ENCODE measurements at places on chromosomes 7 and 10.

GRCh38 chr10:66843396-66843795 lies 82.4 kb upstream of the LRRTM3 start:
- no peak for DNase-seq

DNA sequence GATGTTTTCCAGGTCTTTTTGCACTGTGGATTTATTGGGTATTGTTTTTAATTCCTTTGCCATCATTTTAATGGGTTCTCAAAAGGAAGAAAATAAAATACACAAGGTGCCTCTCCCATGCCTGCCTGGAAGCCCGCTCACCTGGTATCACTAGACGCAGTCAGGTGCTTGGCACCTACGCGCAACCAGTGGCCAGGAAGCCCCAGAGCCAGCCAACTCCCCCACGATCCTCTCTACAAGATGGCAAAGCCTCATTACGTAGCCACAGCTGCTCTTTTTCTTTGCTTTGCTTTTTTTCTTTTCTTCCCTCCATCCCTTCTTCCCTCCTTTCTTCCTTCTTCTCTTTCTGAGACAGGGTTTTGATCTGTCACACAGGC lies 34.3 kb downstream of the BAIAP2L1 start:
- no peak for DNase-seq

GRCh38 chr7:33950047-33950714 lies 44.8 kb downstream of the BMPER start:
- DNase-seq: no peak

DNA sequence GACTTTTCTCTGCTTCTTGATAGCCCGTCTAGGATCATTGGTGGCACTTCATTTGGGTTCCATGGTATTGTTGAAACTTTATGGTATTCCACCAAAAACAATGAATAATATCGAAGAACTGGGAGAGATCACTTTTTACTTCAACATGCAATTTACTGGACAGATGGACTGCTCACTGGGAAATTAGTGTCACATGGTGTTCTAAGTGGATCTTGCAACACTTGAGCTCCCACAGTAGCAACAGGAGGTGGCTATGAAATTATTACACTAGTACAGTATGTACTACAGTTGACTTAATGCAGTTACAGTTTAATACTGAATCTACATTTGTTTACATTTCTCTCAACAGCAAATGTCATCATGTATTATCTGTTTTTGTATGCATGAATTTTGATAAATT lies 997.3 kb downstream of the REEP3 start:
- DNase-seq: no peak

GRCh38 chr10:104045151-104046089 lies 40.3 kb downstream of the COL17A1 start:
- no peak for DNase-seq

DNA sequence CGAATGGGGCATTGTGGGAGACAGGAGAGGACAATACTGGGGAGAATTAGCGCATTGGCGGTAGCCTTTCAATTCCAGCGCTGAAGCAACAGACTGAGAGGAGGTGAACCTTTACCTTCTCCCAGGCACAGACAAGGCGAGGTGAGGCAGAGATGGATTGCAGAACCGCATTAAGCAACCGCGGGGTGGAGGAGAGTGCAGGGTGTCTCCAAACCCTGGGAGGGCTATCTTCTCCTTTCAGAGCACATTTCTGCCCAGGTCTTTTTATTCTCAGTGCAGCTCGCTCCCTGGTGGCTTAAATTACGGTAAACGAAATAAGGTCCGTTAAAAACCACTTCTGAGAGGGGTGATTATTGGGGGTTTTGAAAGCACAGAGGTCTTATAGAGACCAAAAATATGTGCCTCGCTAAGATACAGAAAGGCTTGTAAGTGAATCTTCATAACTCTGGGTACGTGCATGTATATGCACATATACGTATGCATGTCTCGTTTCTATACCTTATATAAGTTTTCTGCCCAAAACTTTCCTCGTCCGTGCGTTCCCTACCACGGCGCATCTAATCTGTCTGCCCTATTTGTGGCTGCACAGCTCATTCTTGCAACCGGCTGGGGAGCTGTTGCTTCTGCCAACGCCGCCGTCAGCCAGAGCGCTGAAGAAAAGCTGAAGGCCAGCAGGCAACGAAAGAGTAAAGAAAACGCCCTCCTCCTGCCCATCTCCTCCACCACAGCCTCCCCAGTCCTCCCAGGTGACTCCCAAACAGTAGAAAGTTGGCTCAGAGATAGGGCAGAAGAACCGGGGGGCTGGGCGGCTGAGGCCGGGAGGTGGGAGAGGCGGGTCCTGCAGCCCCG lies 895 bp upstream of the ZNF804B start:
- DNase-seq: no peak

GRCh38 chr10:81704596-81704995 lies 170.4 kb upstream of the NRG3 start:
- DNase-seq: no peak

DNA sequence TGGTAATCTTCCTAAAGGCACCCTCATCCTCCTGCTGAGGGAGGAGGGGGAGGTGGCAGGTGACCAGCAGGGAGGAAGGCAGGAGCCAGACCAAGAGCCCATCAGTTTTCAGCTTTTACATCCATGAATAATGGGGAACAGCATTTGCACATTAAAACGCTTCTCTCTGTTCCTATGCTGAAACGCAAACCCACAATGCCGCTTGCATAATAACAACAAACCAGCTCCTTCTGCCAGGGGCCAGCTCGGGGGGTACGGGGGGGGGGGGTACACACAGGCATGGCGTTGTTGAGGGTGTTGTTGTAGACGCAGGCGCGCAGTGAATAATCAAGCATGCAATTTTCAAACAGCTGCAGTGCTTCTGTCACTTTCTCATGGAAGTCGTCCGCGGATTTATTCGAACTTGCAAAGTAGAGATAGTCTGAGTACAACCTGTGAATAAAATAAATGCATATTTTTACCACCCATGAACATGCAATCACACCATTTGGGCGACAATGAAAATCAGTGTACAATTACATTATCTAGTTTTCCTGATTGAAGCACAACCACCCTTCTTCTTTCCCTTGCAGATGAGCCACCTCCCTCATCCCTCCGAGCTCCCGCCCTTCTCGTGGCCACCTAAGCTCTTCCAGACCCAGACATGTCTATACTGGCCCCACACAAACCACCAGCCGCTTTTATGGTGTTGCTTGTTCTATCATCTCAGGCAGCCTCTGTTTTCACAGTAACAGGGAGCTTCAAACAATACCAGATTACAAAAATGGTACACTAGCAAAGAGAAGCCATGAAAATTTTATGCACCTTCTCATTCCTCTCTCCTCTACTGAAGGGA lies 72.2 kb downstream of the CHST15 start:
- no peak for DNase-seq

DNA sequence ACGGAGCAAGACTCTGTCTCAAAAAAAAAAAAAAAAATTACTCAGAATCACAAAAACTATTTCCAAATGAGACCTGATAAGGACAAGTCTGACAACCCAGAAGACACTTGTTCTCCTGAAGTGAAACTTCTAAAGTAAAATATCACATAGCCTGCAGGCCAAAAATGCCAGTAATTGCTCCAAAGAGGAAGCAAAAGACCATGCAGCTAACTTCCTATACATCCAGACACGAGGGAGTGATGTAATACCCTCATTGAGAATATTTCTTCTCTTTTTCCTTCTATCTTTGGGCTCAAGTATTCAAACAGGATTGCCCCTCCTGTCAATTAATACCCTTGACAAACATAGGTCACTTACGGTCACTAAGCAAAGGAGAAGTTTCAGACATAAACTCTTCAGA lies 31.2 kb downstream of the ARMH3 start:
- DNase-seq: no peak

Measured in activated effector memory CD4-positive, alpha-beta T cell treated with Interleukin-2 at 50 U/mL for 16 hours (primary cell).